ENCODE measurements at places on chromosomes 1 and 21.

DNA sequence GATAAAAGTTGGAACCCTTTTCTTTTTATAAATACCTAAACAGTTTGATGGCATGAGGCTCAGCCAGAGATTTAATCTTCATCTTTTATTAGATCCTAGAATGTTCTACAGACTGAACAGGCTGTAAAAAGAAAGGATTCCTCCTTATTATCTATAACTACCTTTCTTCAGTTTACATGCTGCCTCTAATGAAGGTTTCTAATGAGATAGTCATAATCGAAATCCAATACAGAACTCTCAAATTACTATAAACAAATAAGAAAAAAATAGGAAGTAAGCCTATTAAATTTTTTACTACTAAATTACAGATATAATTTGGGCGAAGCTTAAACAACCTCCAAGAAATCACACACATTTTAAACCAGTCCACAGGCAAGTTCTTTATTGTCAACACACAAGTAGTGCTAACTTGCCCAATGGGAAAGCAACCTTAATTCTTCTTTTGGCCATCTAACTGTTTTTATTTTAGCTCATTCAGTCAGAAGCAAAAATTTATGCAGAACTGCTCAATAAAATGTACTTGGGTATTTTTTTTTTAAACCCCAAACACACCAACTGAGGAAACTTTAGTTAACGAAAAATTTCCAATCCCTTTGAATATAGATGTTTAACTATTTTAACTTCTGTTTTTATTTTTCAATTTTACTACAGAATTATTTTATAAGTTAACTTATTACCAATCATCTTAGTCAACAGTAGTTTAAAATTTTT, 4.8 kb downstream of the WDR26 start:
- no peak for DNase-seq

DNA sequence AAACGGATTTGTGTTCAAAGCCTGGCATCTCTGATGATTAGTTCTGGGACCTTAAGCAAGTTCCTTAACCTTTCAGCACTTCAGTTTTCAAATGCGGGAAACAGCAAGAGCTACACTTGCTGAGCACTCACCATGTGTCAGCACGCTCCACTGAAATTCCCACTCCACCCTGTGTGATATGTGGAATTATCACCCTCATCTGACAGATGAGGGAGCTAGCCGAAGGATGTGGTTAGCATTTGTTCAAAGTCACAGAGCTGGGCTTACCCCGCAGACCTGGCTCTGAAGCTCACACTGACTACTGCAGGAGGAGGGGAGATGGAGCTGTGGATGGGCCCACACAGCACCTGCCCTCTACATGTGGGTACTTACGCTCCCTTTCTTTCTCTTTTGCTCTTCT, 29.1 kb downstream of the IL12RB2 start:
- DNase-seq: no peak

DNA sequence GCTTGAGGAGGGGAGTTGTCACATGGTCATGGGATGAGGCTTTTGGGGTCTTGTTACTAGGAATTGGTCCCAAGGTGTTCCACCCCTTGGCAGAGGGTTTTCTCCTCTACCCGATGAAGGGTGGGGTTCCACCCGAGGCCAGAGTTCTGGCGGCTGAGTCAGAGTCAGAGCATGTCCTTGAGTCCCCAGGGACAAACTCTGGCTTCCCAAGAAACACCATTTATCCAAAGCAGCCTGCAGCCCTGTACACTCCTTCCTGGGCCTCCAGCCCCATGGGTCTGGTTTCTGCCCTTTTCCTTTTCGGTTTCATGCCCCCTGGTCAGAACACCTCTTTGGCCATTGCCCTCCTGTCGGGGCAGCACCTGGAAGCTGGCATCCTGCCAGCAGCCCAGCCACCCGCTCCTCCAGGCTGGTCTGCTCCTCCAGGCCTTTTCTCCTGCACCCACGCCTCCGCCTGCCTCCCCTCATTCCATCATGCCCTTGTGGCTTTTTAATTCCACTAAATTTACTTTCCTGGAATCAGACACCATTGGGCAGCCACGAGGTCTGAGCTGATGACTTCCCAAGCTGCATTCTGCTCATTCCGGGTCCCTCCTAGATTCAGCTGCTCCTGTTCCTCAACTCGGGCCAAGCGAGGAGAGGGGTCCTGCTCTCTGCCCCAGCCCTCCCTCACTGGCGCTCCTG, 301.7 kb upstream of the VAMP3 start:
- DNase-seq: no peak

DNA sequence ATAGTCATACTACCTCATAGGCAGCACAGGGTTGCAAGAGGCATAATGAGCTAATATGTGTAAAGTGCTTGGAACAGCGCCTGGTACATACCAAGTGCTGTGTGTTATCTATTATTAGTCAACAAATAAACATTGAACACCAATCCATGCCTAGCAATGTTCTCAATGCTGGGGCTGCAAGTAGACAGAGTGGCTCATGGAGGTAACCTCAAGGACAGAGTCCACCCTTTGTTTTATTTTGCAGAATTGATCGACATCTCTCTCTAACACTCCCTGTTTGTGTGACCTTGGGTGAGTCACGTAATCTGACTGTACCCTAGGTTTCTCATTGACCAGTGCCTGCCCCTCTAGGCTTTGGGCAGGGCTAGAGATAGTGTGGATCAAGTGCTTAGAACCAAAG, 164.0 kb upstream of the KLHDC7A start:
- no peak for DNase-seq

DNA sequence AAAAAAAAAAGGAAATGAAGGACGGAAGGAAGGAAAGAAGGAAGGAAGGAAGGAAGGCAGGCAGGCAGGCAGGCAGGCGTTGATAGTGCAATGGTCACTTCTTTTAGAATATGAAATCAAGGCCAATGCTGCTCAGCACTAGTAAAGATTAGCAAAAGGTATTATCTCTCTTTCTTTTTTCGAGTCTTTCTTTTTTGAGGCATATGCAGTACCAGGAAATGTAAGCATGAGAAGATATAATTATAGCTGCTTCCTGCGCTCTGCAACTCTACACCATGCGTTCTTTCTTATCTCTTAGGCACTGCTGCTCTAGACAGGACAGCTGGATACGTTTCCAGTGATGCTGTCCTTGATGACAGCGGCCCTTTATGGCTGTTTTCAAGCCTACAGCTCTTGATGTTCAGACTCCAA, 1512.5 kb upstream of the B3GALT2 start:
- no peak for DNase-seq

DNA sequence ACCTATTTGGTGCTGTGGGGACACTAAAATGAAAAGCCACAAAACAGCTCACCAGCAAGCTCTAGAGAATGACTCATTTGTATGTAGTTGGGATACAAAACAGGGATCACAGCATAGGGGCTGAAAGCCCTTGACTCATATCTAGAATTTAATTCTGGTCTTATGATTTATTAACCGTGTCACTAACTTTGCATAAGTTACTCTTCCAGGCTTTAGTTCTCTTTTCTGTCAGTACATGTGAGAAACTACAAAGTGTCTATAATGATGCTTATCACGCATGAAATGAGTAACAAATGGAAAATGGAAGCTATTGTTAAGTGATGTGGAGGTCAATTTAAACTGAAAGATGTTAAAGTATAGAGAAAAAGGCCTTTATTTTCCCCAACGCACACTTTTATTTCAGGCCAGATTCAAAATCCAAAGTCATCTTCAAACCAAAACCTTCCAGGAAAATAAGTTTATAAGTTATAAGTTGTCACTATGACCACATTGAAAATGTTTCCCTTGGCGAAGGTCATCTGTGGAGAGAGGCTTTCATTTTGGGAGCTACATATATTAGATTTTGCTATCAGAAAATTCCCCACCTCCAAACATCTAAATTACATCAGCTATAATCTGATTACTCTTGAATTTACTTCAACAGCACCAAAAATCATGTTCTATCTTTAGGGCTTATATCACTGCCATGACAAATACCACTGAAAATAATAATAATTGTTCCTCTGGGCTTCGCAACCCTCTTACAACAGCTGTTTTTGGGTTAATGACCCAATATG, 430.5 kb downstream of the MRPL39 start:
- DNase-seq: no peak

DNA sequence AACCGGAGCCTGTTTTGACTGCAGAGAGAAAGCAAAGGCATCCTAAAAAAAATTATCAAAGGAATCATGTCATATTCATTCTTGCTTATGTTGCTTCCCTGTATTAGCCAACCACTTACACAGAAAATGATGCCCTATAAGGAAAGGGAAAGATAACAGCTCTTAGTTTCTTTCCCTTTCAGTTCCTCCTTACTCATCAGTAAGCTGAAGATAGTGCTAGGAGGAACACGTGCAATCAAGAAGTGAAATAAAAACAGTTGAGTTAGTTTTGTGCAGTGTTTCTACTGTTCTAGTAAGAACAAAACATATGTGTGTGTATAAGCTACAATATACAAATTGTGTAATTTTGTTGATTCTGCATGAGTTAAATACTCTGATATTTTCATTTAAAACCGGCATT, 45.3 kb upstream of the MTF2 start:
- DNase-seq: no peak

GRCh38 chr1:218080863-218081262, 204.2 kb upstream of the RRP15 start:
- no peak for DNase-seq

DNA sequence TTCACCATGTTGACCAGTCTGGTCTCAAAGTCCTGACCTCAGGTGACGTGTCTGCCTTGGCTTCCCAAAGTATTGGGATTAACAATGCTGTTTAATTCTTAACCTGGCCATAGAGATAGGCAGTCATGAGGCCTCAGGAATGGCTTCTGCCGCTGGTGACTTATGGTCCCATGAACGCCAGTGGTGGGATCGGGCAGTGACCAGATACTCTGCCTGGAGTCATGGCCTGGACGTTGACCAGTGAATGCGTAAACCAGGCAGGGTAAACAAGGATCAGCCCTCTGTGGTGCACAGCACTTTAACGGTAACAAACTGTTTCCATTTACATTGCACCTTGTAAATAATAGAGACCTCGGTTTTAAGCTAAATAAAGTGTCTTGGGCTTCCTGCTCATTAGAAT, 23.0 kb downstream of the MTARC1 start:
- no peak for DNase-seq

DNA sequence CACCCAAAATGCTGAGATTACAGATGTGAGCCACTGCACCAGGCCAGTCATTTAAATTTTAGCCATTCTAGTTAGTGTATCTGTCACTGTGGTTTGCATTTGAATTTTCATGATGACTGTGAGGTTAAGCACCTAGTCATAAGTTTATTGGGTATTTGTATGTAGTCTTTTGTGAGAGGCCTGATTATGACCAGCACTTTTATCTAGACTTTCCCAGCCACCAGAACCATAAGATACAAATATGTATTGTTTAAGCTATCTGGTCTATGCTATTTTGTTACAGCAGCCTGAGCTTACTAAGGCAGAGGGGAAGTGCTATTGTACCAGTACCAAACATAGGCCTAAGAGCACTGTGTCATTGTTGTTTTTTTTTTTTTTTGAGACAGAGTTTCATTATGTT, 19.9 kb upstream of the DNAJC6 start:
- no peak for DNase-seq

GRCh38 chr21:9755611-9756010, 765.8 kb upstream of the TPTE start:
- no peak for DNase-seq

DNA sequence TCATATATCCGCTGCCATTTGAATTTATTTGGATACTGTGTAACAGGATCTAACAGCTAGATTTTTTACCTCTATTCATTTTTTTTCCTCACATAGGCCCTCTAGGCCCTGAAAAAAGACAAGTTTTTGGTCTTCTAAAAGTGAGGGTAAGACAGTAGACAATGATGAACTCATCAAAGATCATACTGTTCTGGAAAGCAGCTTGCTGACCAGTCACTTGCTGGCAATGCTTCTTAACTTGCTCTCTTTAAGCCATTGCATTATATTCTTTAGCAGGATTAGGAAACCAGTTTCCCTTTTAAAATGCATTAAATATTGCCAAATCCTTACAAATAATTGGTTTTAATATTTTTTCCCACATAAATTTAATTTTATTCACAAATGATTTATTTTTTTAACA, 65.5 kb downstream of the SYT14 start:
- no peak for DNase-seq

- DNase-seq: no peak
Measured at GRCh38 chr1:152878042-152878441, at the start of gene SMCP. TSS of gene SMCP (plus strand) at chr1:152878322. CDS start at chr1:152884423, 6,101 bp downstream.

- DNase-seq: no peak
Measured at GRCh38 chr1:27778056-27778455, 5.0 kb downstream of the STX12 start.

GRCh38 chr1:29002792-29003191, 88.4 kb downstream of the EPB41 start:
- no peak for DNase-seq

GRCh38 chr1:231808990-231809389, 182.4 kb downstream of the DISC1 start:
- DNase-seq: no peak

DNA sequence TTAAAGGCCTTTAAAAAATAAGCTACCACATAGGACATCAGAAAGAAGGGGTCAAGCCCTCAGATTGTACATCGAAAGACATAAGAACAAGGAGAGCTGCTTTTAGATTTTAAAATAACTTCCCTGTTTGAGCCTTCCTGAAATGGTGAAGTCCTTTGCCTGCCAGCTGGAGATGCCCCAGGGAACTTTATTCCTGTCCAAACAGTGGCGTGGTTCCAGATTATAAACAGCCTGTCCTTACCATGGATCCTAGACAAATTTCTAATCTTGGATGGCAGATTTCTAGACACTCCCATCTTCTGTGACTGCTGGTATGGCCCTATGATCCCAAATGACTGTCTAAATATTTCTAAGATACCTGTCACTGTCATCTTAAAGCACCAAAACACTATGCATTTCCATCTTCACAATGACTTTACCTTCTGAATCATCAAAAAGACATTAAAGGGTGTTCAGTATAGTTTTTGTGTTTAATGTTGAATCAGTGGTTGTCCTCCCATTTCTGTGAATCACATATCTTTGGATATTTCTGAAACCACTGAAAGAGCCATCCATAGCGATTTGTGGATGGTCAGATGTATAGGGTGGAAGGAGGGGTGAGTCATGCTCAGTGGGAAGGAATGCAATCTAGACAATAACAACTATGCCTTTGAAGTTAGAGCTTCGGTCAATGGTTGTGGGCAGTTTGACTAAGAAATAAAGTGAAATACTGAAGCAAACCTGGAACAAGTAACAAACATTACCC, 23.2 kb downstream of the ILDR2 start:
- peak; percentile 45 for DNase-seq

- no peak for DNase-seq
Measured at GRCh38 chr1:125064481-125064880, 3879.7 kb downstream of the SRGAP2C start.
